Effector memory CD4-positive, alpha-beta T cell (primary cell): ENCODE measurements at places on chromosomes 16 and 17.

DNA sequence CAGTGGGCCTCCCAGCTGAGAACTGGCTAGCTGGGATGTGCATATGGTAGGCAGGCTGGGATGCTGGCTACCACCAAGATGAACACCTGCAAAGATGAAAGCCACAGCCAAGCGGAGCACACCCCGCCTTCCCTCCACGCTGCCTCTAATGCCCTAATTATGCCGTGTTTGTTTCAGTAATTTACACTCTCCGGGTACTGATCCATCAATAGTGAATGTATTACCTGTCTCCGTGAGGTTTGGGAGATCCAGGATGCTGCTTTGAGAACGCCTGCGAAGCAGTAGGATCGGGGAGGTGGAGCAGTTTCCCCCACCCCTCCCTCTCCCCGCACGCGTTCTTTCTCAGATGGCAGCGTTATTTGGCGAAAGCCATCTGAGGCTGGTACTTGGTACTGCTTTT, 28.9 kb upstream of the GSE1 start:
- DNase-seq = no peak

- no peak for DNase-seq
Measured at GRCh38 chr17:56740481-56740880, 93.2 kb downstream of the C17orf67 start.

GRCh38 chr17:673200-673681, 41.4 kb downstream of the VPS53 start:
- no peak for DNase-seq

DNA sequence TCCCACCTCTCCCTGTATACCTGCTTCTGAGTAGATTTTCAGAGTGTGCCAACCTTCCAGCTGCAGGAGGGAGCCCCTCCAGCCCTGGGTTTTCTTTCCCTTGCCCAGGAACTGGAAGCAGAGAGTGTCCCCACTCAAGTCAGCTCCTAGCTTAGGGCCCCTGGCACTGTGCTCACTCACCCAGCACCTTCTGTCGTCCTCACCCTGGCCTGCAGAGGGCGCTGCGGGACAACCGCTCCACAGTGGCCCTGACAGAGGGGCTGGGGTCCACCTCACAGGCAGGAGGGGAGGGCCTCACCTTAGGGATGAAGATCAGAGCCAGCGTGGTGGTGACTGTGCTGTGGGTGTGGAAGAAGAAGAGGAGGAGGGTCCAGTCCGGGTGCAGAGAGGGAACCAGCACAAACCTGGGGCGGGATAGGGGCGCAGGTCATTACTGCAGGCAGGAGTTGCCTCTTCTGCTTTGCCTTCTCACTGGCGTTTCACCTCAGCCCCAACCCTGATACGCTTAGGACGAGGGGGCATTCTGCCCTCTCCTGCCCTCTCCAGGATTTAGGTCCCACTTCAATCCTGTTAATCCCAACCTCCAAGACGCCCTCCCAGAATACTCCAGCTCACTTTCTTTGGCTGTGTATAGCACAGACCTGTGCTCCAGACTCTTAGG, 10.0 kb downstream of the GPR179 start:
- DNase-seq = no peak

GRCh38 chr16:28162326-28162877, 49.4 kb downstream of the XPO6 start:
- DNase-seq = no peak

DNA sequence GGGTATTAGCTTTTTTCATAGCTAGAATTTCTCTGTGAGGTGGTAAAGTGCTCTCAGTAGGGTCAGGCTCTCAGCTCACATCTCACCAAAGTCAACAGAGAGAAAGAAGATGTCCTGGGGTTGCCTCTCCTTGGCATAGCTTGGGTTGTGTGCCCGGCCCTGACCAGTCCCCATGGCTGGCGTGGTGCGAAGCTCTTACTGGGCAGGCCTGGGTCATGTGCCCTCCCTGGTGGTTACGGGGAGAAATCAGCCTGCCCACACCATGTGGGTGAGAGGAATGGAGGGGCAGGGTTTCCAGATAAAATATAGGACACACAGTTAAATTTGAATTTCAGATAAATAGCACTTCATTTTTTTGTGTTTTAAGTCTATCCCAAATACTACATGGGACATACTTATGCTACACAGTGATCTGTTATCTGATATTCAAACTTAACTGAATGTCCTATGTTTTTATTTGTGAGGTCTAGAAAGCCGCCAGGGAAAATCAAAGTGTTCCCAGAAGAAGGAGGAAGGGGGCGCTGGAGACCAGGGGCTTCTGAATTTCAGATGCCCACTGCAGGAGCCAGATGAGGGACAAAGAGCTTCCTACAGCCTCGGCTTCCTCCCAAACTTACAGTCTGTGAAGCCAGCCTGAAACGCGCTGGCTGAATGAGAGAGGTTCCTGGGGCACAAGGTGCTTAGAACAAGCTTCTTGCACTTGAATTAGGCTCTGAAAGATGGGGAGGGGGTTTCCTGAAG, 45.4 kb downstream of the NKD1 start:
- DNase-seq = no peak

GRCh38 chr17:49946964-49947584, 21.9 kb upstream of the DLX4 start:
- DNase-seq = no peak

DNA sequence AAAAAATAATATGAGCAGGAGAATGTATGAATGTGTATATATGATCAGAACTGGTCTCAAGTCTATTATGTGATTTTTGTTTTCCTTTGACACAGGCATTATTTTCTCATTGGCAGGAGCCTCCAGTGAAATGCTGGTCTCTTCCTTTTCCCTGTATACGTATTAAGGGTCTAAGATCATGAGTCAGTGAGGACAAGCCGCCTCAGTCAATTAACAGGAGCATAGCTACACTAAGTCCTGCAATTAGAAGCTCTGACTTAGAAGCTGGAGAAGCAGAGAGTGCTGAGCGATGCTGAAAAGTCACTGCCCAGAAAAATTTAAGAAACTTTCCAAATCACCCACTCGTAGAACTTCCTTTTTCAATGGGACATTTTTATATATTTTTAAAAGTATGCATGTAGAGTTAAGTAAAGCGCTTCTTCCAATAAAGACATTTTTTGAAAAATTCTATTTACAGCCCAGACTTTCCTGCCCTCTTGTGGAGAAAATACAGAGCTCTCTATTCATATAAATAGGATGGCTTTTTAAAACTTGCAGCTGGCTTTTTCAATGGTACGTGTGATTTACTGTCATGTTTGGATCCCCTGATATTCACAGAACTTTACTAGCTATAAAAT, 70.2 kb upstream of the PSMD7 start:
- DNase-seq = no peak

DNA sequence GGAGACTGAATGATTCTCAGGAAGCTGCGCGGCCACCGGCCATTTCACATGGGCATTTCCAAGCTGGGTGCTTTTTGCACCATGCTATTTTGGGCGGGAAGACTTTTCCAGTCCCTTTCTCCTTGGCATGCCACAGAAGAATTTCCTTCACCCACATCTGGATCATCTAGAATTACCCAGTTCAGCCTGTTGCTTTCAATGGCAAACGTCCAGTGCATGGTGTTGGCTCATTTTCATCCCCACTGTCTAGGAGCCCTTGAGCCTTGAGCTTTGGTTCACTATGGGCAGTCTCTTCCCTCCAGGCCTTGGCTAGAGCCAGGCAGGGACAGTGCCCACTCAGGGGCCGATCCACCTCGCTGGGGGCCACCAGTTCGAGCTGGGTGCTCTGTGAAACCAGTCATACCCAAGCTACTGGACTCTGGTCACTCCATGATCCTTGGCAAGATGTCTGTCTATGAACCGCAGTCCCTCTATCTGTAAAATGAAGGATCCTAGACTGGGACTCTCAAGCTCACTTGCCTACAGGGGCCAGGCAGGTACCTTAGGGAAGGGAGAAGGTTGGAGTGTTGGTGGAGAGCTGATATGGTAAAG, 71.1 kb downstream of the CYLD start:
- no peak for DNase-seq

DNA sequence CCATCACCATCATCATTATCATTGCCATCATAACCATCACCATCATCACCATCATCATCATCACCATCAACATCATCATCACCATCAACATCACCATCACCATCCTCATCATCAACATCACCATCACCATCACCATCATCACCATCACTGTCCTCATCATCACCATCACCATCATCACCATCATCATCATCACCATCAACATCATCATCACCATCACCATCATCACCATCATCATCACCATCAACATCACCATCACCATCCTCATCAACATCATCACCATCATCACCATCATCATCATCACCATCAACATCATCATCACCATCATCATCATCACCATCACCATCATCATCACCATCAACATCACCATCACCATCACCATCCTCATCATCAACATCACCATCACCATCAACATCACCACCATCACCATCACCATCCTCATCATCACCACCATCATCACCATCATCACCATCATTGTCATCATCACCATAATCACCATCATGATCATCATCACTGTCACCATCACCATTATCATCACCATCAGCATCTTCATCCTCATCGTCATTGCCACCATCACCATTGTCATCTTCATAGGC, 23.9 kb downstream of the COX4I1 start:
- DNase-seq = no peak

DNA sequence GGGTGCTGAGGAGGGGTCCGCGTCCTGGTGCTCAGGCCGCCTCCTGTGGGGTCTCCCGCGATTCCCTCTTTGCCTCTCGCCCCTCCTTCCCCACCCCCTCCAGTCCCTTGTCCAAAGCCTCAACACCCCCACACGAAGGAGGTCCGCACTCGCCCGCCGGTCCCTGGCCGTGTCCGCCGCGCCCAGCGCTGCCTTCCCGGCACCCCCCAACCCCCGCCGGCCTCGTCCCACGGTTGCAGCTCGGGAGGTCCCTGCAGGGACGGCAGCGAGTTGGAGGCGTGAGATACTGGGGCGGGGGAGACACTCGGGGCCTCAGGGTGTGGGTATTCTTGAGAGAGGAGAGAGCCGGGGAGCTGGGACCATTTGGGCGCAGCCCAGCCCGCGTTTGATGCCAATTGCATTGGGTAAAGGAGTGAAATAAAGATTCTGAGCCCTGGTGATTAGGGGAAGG, 468 bp downstream of the FLYWCH2 start:
- DNase-seq = no peak

DNA sequence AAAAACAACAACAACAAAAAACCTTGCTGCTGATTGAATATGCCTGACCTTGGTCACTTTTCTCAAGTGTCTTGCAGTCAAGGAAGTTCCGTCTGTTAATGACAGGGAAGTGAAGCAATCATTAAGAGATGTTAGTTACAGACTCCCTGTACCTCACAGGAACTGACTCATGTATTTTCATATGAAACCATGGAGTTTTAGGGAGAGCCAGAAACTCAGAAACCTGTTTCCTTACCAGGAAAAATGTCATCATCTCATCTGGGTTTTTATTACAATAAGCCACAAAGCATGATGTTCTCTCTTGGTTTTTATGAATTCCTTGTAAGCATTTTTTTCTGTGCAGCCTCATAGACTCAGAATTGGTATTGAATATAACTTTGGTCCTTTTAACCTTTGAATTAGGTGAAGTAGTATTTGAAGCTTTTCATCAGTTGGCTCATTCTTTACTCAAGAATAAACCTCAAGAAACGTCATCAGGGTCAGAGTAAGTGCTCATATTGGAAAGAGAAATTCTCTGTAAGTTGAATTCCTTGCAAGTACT, 10.3 kb downstream of the LYRM1 start:
- no peak for DNase-seq

- no peak for DNase-seq
Measured at GRCh38 chr17:82202981-82203380, 9.7 kb downstream of the CCDC57 start.

DNA sequence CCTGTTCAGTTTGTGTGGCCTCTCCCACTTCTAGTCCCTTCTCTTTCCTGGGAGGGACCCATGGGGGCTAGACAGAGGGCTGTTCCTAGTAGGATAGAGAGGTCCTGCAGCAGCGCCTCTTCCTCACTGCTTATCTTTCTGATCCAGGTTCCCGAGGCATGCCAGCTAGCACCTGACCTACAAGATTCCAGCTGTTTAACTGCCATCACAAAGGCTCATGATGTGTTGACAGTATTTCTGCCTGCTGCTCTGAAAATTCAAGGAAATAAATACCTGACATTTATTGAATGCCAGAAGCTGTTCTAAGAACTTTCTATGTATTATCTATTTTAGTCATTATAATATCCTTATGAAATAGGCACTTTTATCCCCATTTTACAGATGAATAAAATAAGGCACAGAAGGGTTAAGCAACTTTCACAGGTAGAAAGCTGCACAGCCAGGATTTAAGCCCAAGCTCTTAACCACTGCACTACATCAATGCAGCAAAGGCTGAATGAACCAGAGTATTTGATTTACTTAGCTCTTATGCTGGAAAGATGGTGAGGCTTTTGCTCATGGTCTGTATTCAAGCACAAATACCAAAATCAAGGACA, 38.8 kb downstream of the HEATR6 start:
- no peak for DNase-seq

DNA sequence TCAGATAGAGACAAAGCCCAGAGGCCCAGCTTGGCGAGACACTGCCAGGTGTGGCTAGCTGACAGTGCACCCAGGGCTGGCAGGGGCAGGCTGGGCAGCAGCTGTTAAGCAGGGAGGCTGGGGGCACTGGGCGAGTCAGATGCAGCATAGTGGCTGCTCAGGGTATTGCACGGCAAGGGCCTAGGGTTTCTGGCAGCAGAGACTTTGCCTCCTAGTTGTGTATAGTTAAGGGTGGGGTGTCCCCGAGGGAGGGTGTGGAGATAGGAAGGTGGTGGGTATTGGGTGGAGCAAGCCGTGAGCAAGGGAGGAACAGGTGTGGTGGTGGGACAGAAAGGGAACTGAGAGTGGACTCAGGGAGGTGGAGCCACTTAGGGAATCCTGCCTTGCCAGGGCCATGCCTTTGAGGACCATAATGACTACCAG, 66.0 kb downstream of the SMPD3 start:
- no peak for DNase-seq

GRCh38 chr17:18896947-18897346, 39.0 kb downstream of the PRPSAP2 start:
- no peak for DNase-seq

- DNase-seq = no peak
Measured at GRCh38 chr16:89453501-89454321, 36.6 kb downstream of the ANKRD11 start.

- DNase-seq = no peak
Measured at GRCh38 chr16:68737046-68737729, at the start of gene CDH1. TSS of gene CDH1 (plus strand) at chr16:68737292. CDS start at chr16:68737416, 124 bp downstream.

- no peak for DNase-seq
Measured at GRCh38 chr17:7838090-7839075, 4.4 kb downstream of the KDM6B start.

GRCh38 chr17:32927201-32927723, 691 bp upstream of the TMEM98 start:
- no peak for DNase-seq

GRCh38 chr17:65551267-65552040, 10.0 kb downstream of the AXIN2 start:
- no peak for DNase-seq

GRCh38 chr16:49940464-49941224, 84.4 kb upstream of the CNEP1R1 start:
- no peak for DNase-seq

- no peak for DNase-seq
Measured at GRCh38 chr17:57862694-57863667, 13.1 kb upstream of the MRPS23 start.

DNA sequence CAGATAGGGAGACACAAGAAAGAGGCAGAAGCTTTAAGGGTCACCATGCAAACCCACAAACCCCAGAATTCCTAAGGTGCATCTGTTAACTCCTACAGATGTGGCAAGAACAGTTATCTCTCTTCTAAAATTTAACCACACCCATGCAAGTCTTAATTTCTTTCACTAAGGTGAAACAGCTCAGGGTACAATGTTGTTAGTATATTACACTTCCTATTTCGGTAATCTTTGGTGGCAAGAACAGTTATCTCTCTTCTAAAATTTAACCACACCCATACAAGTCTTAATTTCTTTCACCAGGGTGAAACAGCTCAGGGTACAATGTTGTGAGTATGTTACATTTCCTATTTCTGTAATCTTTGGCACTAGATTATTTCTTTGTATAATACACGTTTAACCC, 6.6 kb downstream of the CCL23 start:
- no peak for DNase-seq
